CD4-positive, alpha-beta T cell treated with Interferon gamma for 1 hour (primary cell): ENCODE measurements at places on chromosomes 11 and 22.

- DNase-seq: no peak
These were observed 579 bp upstream of the CABP7 start for GRCh38 chr22:29718949-29719898.

DNA sequence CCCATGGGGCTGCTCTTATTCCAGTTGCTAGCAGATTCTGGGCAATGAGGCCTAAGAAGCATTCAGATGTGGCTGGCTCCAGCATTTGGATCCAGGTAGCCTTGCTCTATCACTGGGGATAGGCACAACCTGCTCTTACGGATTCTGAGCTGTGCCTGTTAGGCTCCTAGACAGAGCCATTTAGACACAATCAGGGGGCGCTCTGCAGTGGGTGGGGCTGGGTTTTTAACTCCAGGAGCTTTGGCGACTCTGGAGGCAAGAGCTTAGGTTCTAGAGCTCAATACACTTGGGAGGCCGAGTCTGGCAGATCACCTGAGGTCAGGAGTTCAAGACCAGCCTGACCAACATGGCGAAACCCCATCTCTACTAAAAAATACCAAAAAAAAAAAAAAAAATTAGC lies 32.0 kb downstream of the KCNC1 start:
- no peak for DNase-seq

- no peak for DNase-seq
These were observed 72.1 kb downstream of the BARX2 start for GRCh38 chr11:129447654-129448239.

- DNase-seq: no peak
These were observed 212.6 kb downstream of the DBX1 start for GRCh38 chr11:19947537-19948114.

DNA sequence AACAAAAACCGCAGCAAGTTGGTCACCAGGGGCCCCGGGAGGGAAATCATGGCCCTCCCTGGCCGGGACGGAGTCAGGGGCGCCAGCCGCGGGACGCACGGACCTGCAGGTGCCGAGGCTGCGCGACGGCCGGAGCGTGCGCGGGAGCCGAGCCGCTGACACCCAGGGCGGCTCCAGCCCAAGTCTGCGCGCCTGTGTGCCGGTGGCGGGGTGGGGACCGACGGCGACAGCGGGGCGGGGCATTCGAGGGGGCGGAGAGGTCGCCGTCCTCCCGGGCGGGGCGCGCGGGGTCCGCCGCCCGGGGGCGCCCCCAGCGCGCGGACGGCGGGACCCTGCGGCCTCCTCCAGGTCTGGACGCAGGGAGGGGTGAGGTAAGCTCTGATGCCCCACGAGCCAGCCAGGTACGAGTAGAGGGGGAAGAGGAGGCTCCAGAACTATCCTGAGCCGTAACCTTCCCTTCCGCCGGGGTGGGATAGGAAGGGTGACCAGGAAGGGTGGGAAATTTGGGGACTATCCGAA lies at the start of gene ESAM:
Gene ESAM, minus strand, starts transcription at position 186 of the 519 bp plus-strand sequence. Its CDS starts 136 bp downstream, at position 50.
- DNase-seq: peak; percentile 67

GRCh38 chr11:31767685-31768084 lies 43.4 kb downstream of the PAX6 start:
- no peak for DNase-seq

DNA sequence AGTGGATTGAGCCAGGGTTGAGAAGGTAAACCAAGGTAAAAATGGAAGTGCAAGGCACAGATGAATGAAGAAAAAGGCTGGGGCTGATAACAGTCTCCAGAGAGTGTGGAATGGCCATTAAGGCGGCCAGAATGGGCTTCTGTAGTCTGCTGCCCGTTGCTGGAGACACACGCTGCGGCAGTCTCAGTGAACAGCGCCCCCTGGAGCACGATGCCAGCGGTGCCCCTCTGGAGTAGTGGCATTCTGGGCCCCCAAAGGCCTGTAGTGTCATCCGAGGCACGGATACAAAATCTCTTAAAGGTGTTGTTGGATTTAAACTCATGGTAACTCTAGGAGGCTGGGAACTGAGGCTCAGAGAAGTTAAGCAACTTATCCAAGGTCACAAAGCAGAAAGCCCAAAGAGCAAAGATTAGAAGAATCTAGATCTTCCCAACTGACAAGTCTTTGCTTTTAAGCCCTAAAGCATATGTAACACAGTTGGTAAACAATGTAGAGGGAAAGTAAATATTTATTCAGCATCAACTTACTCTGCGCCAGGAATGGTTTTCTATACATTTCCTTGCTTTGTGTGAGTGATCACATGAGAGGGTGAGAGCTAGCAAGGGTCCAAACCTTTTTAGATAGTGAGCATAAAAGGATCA lies 18.2 kb downstream of the KCNJ1 start:
- peak; percentile 53 for DNase-seq

DNA sequence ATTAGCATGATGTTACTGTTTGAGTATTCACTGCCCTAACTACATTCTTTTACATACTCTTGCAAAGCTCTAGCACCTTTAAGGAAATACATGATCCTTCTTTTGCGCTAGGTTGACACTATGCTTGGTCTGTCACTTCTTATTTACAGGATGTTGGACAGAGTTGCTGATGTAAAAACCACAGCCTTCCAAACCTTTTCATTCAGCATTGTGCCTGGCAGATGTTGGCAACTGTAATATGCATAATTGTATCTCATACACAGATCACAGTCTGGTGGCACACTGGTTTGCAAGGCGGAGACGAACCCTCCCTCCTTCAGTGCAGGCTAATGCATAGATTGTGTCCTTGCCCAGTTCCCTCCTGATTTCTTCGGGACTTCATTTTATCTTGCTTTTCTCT lies 224.1 kb downstream of the SNX19 start:
- DNase-seq: no peak

GRCh38 chr11:14555818-14556217 lies 35.6 kb upstream of the PSMA1 start:
- DNase-seq: no peak

- DNase-seq: no peak
These were observed 112.7 kb upstream of the OR4B1 start for GRCh38 chr11:48103621-48104567.

GRCh38 chr11:117724104-117724503 lies 72.9 kb downstream of the DSCAML1 start:
- no peak for DNase-seq

GRCh38 chr22:24160546-24160945 lies 20.7 kb upstream of the SUSD2 start:
- DNase-seq: no peak

GRCh38 chr11:111168871-111169270 lies 76.7 kb upstream of the POU2AF2 start:
- DNase-seq: no peak

DNA sequence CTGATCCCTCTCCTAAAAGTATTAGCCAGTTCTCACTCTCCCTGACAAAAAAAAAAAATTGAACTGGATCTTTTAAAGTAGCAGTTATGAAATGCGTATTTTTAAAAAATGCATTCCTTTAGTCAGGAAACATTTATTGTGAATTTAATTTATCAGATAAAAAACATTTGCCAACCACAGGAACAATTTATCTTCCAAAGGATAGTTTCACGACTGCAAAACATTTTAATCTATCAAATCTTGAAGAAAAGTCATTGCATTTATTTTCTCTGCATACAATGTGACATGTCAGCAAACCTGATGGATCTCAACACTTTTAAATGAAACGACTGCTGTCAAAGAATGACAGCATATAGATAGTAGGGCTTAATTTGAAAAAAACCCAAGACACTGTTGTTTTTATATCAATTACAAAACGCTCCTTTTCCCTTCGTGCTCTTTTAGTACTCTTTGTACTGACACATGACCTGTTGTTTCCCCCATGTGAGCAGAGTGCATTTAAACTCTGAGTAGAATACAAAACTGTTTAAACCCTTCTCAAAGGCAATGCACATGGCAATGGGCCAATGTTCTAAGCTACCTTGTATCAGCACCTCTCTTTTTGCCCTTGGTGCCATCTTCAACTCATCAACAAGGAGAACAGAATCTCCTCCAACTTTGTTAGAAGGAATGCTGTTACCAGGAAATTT lies 107.0 kb downstream of the ATG16L2 start:
- DNase-seq: no peak

DNA sequence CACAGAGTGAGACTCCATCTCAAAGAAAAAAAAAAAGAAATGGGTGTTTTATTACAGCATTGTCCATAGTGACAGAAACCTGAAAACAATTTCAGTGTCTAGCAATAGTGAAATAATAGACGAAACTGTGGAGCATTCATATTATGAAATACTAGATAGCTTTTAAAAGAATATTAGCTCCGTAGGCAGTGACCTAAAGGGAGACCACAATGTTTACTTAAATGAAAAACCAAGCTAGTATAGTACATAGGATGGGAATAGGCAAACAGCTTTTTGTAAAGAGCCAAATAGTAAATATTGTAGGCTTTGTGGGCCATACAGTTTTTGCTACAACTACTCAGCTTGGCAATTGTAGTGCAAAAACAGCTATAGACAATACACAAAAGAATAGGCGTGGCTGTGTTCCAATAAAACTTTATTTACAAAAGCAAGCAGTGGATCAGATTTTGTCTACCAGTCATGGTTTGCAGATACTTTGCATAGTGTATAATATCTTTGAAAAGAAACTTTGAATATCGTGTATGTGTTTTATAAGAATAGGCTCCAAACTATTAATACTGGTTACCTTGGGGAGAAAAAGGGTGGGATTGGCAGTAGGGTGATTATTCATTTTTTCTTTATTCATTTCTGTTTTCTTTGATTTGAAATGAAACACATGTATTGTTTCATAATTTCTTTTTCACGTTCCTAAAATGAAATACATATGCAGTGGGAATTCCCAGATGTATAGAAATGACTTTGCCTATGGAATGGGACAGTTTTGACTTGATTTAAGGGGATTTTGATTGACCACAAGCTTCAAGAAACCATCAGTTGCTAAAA lies 50.7 kb downstream of the PRR5L start:
- no peak for DNase-seq

GRCh38 chr11:103994094-103994493 lies 42.3 kb upstream of the DDI1 start:
- DNase-seq: no peak

DNA sequence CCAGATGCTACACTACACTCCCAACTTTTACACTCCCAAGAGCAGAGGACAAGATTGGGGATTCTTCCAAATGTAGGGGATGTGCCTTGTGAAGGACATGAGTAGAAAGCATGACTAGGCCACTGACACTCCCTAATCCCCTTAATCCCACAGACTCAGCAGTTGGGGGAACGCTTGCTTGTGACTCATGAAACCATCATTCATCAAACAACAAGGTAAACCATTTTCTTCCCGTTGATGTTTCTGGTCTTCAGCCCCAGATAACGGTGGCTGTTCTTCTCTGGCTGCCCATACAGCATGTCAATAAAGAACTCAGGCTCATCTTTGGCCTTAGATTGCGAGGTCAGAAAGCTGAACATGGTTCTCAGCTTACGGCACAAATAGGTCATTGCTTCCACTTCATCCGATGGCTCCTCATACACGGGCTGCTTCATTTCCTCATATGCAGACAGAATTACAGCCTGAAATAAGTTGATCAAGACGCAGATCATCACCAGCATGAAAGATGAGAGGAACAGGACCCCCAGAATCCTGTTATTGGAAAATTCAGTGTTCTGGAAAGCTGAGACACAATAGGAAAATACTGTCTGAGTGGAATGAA lies 6.4 kb upstream of the CDPF1 start:
- no peak for DNase-seq

DNA sequence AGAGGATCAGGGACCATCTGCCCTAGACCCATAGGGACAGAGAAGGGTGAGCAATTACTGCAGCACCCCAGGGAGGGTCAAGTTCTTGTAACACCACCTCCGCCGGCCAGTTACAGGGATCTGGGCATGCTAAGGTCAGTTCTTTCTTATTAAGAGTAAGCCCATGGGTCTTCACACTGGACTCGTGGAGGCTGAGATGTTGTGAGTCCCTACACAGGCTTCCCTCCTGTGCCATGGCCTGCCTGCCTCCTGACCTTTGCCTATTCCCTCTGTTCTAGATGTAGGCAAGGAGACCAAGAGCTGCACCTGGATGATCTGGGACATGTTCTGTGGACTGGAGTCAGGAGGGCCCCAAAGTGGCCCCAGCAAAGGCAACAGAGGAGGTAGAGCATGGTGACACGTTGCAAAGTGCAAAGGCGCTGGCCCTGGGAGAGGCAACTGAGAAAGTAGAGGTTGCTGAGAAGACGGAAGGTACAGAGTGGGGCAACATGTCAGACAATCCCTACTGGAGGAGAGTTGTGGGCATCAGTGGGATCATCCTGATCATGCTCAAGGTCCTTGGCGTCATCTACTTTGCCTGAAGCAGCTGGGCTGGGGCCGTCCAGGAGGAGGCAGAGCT lies 16.3 kb upstream of the GNAZ start:
- no peak for DNase-seq

DNA sequence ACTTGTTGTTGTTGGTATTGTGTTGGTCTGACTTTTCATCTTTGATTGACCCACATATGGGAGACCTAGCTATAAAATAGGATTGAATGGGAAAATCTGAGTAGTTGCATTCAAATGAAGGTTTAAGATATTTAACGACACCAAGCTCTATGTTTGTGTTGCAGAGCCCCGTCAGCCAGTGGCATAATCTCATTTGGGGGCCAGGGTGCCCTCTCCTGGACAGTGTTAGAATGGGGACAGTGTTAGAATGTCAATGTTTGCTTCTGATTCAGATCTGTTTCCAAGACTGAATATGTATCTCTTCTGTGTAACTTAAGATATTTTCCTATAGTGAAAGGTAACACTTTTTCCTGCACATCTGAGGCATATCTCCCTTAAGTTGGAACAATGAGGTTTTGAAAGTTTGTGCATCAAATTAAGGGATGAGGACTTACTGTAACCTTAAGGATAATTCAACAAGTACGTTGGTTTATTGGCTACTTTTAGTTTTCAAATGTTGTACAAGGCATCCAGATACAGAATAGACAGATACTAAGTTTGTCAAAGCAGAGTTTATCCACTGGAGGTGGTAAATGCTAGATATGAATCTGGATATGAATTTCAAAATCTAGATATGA lies 5.3 kb upstream of the OR52M1 start:
- DNase-seq: no peak

- no peak for DNase-seq
These were observed 5.9 kb downstream of the TMEM121B start for GRCh38 chr22:17115236-17115635.

DNA sequence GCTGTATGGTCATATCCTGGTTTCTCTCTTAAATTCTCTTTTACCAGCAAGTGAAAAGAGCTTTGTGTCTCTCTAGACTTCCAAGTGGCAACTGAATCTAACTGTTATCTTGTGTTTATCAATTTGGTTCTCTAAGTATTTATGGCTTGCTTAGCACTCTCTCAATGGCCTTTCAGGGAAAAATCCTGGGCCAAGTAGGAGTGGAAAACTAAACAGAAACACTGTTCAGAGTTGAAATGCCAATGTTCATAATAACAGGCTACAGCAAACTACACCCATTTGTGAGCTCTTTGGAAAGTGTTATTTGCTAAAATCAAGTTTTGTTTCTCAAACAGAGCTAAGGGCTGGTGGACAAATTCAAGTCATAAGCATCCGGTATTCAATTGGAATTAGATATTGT lies 10.1 kb downstream of the MMP12 start:
- DNase-seq: no peak
